ENCODE measurements at places on chromosomes 2 and 18.

DNA sequence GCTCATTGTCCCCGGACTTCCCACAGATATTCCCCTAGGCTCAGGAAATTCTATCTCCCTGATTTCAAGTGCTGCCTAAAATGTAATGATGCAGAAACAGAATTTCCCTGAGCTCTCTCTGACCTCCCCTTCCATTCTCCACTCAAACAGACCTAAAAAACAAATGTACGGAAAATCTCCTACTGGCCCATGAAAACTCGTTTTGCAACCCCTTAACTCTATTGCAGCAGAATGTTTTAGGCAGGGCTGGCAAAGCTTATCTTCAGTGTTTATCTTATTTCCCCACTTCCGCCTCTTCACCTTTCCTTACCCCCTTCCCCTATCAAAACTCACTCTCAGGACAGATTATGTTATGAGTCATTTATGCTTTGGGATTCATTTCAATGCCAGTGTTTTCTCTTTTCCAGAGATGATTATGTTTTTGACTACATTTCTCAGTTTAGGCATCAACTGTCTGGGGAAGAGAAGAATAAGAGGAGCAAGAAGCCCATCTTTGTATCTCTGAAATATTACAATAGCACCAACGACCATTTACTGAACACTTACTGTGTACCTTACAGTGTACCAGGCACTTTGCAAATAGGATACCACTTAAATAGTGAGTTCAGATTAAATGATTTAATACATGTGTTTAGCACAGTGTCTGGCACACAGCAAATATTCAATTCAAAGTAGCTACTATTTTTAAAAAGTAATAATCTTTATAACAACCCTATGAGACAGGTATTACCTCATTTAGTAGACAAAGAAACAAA lies 53.9 kb upstream of the STPG4 start:
- no peak for DNase-seq

- DNase-seq: no peak
These were observed 9.4 kb downstream of the ZNF24 start for GRCh38 chr18:35334821-35335220.

DNA sequence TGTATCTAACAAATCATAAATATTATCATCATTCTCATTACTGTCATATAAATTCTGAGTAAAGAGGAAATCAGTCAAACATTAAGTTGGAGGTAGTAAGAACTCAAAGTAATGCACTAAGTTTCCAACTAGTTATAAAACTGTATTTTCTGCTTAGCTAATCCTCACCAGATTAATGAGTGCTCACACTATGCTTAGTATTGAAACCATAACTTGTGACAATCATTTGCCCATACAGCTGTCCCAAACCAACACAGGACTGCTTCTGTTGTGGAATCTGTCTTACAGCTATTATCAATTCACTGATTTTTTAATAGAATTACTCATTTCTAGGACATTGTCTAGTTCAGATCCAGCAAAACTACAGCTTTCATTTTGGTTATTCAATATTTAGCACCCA lies 41.5 kb upstream of the TANK start:
- DNase-seq: no peak

DNA sequence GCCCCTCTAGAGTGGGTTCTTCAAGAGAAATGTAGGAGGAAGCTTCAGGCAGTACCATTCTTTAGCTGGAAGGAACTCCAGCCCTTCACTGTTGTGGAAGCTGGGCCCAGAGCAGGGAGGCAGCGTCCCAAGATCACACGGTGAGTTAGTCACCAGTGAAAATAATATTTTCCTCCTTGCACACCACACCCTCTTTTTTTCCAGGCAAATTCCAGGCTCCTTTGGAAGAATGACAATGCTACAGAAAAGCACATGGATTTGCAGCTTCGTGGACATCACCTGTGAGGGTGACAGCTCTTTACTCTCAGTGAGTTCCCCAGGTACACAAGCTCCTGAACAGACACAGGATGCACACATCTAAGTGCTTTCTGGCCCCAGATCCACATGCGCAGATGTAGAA lies 157.1 kb downstream of the COL6A3 start:
- no peak for DNase-seq

GRCh38 chr2:118186110-118186857 lies 98.0 kb downstream of the INSIG2 start:
- peak; percentile 70 for DNase-seq

DNA sequence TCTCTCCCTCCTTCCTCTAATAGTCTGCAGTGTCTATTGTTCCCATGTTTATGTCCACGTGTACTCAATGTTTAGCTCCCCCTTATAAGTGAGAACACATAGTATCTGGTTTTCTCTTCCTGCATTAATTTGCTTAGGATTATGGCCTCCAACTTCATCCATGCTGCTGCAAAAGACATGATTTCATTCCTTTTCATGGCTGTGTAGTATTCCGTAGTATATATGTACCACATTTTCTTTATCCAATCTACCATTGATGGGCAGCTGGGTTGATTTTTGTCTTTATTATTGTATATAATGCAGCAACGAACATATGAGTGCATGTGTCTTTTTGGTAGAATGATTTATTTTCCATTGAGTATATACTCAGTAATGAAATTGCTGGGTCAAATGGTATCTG lies 13.8 kb downstream of the GKN2 start:
- DNase-seq: no peak

- DNase-seq: no peak
These were observed 34.8 kb upstream of the TMEM177 start for GRCh38 chr2:119644186-119644585.

DNA sequence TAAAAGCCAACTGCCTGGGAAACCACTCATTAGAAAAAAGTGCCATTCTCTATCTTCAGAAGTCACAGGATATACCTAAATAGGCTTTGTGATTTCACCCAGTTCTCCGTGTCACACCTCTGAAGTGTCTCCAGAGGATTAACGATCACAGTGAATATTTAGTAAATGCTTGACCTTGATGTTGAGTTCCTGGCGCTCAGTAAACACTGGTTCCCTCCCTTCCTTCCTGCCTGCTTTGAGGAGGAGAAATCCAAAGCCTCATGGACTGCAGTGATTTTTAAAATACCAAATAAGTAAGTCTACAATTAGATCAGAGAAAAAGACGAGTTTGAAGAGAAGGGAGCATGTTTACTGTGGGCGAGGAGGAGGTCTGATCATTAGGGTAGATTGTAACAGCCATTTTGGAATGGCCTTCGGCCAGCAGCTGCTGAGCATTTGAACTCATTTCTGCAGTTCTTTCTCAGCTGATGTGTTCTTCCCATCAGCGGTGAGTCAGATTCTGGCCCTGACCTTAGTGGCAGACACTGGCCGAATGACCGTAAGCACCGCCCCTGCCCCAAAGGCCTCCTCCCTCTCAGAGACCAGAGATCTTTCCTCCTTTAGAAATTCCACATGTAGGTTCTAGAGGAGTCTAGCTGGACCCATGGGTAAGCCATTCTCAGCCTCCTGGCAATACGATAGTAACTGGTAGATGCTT lies 62.1 kb upstream of the SLC16A14 start:
- DNase-seq: no peak

DNA sequence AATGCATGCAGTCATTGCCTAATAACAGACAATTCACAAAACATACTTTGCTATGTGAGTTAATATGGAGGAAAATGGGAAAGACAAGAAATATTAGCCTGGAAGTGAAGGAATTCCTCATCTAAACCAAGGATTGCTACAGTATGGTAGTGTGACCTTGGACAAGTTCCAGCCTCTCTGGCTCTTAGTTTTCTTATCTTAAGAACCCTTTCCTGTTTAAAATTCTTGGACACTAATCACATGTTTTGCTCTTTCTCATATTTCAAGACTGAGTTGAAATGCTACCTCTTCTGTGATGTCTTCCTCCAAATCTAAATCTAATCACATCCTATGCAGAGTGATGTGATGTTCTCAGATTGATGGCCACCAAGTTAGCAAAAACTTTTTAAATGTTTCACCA lies 20.8 kb upstream of the ADAM23 start:
- no peak for DNase-seq
